Mesothelial cell of epicardium (in vitro differentiated cells): ENCODE measurements at places on chromosomes 13 and 19.

GRCh38 chr13:27016875-27017274, 154.7 kb downstream of the USP12 start:
- no peak for DNase-seq

DNA sequence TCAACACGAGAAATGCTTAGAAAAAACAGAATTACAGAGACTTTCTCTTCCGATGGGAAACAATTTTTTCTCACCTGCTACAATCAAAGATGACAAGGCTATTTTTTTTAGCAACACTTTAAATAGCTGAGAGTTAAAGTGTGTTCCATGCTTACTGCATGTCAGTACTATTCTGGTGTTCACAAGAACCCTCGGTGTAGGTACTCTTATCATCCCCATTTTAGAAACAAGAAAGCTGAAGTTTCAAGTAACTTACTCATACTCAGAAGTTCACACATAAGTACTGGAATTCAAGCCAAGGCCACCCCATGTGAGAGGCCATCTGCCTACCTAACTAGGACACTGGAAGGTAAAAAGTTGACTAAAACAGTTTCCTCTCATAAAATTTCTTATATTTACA, 9.0 kb upstream of the TNFRSF19 start:
- DNase-seq: no peak

DNA sequence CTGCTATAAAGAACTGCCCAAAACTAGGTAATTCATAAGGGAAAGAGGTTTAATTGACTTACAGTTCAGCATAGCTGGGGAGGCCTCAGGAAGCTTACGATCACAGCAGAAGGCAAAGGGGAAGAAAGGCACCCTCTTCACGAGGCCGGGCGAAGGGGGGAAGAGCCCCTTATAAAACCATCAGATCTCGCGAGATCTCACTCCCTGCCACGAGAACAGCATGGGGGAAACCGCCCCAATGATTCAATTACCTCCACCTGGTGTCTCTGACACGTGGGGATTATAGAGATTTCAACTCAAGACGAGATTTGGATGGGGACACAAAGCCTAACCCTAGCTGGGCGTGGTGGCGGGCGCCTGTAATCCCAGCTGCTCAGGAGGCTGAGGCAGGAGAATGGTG, 42.8 kb downstream of the SLC6A16 start:
- no peak for DNase-seq

DNA sequence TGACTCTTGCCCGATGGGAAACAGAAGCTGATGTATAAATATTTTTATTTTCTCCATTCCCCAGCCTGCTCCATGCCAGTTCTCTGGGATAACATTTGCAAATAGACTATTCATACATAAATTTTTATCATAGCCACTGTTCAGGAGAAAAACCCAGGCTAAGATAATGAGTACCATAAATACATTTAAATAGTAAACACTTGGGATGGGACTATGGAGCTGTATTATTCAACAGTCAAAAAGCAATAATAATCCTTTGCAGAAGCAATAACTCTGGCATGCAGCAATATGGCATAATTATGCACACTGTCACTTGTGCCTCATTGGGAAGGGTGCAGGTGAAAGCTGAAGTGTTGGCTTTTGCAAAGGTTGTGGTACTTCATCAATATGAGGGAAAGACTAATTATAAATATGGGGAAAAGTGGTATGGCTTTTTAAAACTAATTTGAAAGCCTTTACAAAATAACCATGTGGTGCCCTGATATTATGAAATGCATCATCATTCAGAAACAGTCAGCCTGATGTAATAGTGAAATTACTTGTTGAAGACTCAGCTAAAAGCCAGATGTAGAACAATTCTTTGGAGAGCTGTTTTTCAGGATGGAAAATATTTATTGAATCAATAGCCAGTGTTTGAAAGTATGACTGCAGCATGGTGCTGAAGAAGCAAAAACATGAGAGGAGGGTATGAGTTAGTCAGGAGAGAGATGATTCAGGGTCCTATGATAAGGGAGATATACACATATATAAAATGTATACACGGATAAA, 2476.7 kb downstream of the PCDH9 start:
- no peak for DNase-seq

DNA sequence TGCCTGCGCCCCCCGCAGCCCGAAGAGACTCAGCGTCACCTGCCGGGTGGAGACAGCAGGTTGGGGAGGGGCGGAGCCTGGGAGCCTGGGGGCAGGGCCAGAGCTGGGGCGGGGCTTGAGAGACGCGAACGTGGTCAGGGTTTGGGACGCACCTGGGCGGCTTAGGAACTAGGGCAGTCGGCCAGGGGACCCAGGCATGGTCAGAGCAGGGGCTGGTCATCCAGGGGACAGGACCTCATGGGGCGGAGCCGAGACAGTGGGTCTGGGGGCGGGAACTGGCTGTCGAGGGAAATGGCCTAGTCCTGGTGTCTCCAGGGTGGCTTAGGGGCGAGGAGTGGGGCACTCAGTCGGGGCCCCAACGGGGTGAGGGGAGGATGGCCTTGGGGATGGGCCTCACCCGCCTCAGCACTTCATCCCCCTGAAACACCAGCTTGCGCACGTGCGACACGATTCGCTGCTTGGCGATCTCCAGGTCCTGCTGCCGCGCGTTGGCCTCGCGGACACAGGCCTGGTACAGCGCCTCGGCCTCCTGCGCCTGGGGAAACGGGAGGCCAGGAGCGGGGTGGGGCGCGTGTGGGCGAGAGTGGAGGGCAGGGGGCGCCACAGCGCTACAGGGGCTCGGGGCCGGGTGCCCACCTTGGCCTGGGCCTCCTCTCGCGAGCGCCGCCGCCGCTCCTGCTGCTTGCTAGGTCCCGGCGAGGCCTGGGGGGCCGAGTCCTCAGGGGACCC, 5.8 kb downstream of the GMIP start:
- DNase-seq: no peak

DNA sequence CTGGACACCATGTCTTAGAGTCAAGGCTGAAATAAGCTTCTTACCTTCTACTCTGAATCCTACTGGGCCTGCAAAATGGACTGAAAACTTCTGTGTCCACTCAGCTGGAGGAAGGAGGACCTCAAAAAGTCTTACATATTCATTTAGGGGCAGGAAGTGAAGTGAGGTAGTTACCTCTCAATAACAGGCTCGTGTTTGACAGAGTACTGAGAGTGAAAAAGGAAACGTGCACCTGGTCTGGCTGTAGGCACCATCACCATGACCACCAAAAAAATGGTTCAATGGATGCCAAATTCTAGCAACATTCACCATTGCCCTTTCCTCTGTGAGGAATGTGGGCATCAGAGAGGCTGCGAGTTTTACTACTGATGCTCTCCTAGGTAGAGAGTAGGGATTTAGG, 176.2 kb downstream of the RFC3 start:
- no peak for DNase-seq

DNA sequence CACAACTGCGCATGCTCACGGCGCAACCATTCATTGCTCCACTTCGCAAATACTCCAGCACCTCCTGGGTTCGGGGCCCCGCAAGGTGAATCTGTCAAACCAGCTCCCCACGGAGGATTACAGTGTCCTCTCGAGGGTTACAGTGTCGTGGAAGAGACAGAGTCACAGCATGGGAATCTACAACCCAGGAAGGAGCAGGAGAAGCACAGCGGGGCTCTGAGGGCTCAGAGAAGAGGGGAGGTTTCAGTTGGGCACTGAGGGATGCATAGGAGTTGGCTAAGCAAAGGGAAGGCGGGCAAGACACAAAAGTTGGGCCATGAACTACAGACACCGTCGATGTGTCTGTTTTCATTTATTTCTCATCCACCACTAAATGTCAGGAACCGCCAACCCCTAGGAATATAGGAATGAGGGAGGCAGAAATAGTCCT, 1.0 kb upstream of the GTF2F1 start:
- DNase-seq: no peak

DNA sequence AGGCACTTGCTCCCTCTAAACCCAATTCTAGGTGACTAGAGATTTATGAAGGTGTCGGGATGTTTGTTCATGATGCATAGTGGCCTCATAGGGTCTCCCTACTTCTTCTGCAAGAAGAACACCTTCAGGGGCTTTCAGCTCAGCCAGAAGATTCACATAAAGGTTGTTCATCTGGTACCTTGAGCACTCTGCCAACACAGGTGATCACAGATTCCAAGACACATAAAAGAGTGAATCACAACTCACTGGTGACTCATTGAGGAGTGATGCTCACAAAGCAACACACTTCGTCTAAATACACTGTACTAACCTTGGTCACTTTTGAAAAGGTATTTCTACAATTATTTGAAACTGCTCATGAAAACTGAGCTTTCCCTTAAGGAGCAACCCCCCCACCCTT, 6.8 kb upstream of the ZNF324 start:
- no peak for DNase-seq
